ENCODE measurements at places on chromosomes 7 and 10.

- DNase-seq: no peak
Observed at GRCh38 chr10:109981650-109982049, 26.1 kb upstream of the ADD3 start.

DNA sequence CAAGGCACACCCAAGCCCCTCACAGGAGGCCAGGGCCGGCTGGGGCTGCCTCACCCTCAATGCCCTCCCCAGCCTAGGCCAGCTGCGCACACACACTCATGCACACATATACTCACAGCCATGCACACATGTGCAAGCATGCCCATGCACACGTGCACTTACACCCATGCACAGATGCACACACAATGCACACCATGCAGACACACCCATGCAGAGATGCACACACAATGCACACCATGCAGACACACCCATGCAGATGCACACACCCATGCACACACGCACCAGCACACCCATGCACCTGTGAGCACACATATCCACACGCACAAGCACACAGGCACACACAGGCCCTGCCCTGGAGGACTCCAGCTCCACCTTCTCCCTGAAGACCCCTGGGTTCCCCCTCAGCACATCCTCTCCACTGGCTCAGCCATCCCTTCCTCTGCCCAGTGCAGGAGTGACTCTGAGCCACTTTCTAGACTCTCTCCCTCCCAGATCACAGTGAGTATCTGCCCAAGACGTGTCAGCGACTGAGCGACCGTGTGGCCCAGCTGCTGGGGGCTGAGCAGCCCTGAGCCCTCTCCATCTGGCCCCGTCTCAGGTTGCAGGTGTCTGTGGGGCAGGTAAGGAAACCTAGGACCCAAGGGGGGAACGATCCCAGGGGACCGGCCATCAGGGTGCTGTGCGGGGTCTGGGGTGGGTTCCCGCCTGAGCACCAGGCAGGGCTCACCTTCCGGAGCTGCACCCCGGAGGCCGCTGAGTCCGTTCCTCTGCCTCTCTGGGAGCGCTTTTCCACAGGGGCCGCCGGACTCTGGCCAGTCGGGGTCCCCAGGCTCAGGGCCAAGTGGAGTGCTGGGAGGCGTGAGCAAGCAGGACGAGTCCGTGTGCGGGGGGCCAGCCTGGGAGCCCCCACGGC is 25.8 kb downstream of the AP5Z1 start:
- no peak for DNase-seq

- peak; percentile 52 for DNase-seq
Observed at GRCh38 chr10:104809288-104810090, 168.4 kb downstream of the SORCS3 start.

DNA sequence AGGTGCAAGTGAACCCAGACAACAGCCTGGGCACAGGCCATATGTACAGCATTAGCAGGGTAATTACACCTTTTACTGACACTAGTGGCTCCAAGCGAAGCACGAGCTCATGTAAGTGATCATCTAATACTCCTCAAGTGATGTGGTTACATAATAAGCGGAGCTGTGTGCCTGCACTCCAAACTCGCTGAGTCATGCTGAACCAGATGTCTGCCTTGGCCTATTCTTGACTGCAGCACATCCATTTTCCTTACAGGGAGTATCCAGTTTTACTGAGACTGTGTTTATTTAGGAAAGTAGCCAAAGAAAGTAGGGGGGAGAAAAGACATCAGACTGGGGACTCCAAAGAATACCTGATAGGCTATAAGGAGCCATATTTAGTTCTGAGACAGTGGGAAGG is 90.1 kb downstream of the GRM3 start:
- DNase-seq: no peak

DNA sequence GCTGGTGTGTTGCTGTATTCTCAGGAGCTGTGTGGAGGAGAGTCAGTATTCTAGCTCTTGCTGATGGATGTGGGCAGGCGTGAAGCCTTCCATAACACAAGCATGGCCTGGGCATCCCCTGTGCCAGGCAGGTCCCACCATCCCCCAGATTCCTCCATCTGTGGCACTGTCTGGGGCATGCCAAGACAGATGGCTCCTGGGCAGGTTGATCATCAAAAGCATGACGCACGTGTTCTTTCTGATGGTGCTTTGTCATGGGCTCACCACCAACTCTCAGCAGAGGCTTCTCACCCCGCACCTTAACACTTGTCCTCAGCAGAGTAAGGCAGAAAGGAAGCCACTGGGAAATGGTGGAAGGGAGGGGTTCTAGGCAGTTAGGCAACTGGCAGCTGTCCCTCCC is 364.3 kb downstream of the PLXNA4 start:
- DNase-seq: no peak

- DNase-seq: no peak
Observed at GRCh38 chr7:92639213-92639896, 49.2 kb upstream of the FAM133B start.

DNA sequence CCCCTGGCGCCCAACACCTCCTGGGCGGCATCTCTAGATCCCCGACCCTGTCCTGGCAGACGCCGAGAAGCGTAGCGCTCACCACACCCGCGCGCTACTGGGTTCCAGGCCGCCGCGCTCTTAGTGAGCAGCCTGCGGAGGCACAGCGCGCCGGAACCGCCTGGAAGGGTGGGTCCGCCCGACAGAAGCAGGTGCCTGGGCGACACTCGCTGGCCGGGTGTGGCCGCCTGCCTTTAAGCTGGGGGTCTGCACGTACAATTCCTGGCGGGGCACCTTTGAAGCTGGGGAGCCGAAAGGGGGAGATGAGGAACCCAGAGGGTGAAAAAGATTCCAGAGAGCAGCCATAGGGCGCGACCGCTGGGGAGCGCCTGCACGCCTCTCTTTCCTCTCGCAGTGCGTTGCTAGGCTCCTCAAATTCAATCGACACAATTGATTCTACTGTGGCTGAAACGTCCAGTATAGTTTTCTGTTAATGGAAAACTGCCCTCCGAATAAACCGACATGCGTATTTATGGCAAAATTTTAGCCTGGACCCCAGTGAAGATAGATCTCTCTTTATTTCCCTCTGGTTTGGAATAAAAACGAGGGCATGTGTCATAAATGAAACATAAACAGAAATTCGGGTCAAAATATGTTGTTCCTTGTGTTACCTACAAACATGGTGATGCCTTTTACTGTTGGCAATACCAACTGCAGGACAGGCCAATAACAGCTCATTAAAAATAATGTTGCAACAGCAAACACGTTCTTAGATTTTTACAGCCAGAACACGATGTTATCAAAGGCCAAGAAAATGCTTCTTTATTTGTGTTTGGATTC is 4.6 kb downstream of the HMX3 start:
- DNase-seq: no peak

DNA sequence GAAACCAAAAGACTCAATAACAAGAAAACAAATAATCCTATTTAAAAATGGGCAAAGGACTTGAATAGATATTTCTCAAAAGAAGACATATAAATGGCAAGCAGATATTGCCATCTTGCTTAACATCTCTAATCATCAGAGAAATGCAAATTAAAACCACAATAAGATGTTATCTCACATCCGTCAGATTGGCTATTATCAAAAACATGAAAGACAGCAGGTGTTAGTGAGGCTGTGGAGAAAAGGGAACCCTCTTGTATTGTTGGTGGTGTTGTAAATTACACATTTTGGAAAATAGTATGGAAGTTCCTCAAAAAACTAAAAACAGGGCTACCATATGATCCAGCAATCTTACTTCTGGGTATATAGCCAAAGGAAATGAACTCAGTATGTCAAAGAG is 25.7 kb downstream of the OPALIN start:
- no peak for DNase-seq

DNA sequence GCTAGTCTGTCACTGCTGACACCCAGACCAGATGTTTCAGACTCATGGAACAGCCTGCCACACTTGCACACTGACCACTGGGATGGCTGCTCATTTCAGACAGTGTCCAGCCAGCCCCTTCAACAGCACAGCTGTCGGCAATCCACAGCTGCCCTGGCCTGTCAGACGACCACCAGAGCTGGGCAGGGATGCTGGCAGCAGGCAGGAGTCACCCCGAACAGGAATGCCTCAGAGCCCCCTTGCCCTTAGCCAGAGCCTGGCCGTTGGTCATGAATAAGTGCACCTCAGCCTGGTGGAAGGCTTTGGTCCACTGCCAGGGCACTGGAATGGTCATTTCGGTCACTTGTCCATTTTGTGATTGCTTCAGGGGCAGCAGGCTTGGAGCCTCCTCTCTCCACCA is 149.6 kb upstream of the TCERG1L start:
- DNase-seq: no peak

GRCh38 chr10:36157486-36157885 is 515.4 kb upstream of the FZD8 start:
- DNase-seq: no peak

- DNase-seq: no peak
Observed at GRCh38 chr10:108894402-108895301, 1028.7 kb downstream of the XPNPEP1 start.

- no peak for DNase-seq
Observed at GRCh38 chr7:36605261-36606051, 118.8 kb downstream of the AOAH start.

GRCh38 chr7:47268851-47269836 is 312.8 kb downstream of the TNS3 start:
- no peak for DNase-seq

GRCh38 chr10:82176587-82176986 is 301.6 kb downstream of the NRG3 start:
- DNase-seq: no peak

DNA sequence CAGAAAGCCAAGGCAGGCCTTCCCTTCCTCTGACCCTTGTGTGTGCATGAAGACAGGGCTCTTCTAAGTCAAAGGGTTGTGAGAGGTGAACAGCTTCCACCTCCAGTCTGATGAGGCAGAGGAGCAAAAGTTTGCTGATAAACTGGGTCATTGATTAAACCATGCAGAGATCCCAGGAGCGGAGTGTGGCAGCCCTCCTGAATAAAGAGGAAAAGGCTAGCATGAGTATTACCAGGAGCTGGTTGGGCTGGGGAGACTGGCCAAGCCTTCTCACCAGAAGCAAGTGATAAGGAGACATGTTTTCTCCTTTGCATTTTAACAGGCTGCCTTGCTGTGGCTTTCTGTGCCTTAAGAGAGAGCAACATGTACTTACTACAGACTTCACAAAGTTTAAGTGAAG is 10.2 kb downstream of the LMOD2 start:
- DNase-seq: no peak

DNA sequence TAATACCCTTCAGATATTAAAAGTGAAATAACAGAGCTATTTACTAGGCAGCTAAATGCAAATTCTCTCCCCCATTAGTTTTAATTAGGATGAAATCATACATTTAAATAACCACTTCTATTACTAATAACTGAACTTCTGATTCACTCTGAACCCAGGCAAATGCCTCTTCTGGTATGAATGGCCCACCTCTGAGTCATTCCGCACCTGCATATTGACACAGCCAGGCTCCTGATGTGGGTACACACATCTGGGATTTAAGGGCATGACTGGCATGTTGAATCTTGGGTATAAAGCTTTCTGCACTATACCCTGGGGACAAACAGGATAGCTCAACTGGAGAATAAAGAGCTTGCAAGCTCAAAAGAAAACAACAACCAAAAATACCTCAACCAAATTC is 140.9 kb downstream of the AUTS2 start:
- no peak for DNase-seq

GRCh38 chr10:104277785-104278184 is 8.8 kb downstream of the GSTO2 start:
- no peak for DNase-seq

DNA sequence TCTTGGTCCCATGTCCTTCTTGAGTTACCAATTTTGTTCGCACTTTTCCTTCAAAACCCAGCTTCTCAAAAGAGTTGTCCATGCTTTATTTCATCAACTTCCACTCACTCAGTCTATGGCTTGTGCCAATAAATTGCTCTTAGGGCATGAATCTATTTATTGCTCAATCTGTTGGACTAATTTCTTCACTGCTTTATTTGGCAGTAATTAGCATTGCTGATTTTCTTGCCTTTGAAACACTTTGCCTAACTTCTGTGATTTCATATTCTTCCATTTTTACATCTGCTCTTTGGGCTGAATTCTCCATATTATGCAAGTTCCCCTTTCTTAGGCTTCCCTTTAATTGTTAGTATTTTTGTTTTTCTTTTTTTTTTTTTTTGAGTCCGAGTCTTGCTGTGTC is 16.8 kb downstream of the DLD start:
- DNase-seq: no peak

DNA sequence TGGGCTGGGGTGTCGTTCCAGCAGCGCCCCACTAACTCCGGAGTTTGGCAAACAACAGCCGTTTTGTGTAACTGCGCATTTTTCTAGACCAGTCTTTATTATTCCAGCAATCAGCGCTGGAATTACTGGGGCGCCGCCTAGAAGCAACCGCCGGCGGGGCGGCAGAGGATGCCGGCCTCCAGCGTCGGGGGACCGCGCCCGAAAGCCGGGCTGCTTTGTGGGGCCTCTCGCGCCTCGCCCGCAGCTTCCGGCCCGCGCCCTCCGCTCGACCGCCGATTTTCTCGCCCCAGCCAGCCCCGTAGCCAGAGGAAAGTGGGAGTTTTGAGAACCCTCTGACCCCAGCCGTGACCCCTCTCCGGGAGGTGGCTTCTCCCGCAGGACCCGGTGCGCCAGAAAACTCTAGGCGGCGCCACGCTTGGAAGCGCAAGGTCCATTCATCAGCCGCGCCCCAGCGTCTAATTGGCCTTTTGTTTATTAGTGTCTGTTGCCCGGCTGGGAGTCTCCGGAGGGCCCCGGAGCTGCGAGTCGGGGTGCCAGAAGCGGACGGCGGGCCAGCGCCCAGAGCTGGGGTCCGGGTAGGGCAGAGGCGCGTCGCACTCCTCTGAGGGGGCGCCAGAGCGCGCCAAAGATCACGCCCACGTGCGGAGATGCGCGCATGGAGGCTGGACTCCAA is 10.7 kb downstream of the EMX2 start:
- DNase-seq: no peak

DNA sequence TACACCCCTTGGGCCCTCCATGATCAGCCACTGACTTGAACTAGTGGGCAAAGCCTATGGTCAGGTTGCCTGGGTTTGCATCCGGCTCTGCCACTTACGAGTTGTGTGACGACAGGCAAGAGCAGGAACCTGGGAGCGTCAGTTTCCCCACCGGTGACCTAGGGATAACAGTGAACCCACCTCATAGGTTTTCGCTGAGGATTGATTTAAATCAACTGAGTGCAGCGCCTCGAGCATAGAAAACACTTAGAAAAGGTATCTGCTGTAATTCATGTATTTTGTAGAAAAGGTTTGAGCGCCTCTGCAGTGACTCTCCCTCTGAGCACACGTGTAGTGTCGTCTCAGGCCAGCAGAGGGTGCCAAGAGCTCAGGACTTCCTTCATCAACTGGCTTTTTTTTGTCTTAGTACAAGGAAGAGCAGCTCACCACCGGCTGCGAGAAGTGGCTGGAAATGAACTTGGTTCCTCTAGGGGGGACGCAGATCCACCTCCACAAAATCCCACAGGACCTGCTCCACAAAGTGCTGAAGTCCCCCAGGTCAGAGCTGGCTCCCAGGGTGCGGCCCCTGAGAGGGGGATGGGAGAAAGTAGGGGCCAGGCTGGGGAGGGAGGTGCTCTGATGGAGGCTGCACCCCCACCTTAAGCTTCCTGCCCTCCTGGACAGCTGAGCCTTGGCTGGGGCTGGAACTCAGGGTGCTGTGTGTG is 27.7 kb downstream of the BTBD16 start:
- DNase-seq: peak; percentile 71

Measured in NCI-H1436 treated with DMSO at 0.1 percent for 48 hours (cell line).